ENCODE measurements at places on chromosomes 2 and 18.
A peak's percentile ranks its signal among the peaks of the same experiment; 100 is the strongest.

DNA sequence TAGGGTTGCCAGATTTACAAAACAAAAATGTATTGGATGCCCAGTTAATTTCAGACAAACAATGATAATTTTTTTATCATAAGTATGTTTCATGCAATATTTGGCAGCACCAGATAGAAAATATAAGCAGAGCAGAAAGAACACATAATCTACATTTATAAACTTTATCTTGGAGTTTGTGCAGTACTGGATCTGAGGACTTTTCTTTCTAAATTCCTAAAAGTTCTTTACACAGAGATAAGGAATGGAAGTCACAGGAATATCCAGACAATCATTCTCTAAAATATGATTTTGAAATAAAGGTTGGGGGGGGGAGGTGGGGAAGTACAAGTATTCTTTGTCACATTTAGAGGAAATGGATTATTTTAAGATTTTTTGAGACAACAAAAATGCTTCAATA is 28.8 kb upstream of the MC4R start:
- no peak for DNase-seq

DNA sequence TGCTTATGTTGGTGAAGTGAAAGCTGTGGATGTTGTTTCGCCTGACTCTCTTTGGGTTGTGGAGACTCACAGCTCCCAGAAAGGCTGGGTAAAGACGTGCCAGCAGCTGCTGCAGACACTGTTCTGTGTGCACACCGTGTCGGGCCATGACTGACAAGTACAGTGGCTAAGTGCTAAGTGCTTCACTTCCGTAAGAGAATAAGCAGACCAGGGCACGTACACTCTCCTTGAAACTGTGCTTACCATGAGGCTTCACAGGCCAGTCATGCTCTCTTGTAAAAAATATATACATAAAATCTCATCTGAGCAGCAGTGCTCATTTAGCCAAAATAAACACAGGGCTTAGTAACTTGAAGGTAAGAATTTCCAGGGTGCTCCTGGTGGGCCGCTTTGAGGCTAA is 86.0 kb downstream of the NRP2 start:
- no peak for DNase-seq

GRCh38 chr2:227503433-227504406 is 31.8 kb downstream of the AGFG1 start:
- DNase-seq, result no peak

DNA sequence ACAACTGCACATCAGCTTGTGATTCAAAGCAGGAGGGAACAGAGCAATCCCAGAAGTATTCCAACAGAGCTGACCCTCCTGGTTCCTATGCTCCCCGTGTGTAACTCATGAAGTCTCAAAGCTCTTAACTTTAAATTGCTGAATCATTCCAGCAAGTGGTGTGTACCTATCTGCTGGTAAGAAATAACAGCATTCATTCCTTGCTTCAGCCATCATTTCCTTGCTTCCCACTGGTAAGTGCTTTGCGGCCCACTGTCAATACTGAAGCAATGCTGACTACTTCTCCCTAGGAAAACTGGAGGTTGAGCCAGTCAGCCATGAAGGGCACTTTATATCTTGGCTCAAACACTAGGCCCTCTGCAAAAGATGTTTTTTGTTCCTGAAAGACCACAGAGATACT is 222.4 kb downstream of the EXOC6B start:
- no peak for DNase-seq

DNA sequence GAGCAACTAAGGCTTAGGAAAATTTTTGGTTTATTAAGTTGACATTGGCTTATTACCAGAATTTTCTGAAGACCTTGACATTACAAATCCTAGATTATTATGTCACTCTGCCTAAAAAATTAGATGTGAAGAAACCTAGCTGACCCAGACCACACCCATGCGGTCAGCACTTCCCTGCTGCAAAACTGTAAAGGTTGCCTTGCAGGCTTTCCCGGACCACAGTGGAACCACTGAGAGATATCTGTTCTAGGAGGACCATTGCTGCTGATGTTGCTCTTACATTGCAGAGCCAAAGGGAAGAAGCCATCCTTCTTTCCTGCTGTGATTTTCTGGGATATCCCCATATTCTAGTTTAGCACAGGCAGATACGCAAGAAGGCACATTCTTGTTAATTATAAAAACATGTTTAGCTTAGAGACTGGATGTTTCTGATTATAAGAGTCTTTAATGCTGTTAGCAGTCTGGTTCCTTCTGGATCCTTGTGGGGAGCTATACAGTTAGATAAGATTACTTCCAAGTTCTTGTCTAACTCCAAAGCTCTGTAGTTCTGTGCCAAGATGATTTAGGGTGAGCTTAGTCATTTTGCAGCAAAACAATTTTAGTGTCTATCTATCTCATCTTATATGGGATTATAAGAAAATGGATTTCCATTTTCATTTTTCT is 70.2 kb downstream of the AOX1 start:
- no peak for DNase-seq

DNA sequence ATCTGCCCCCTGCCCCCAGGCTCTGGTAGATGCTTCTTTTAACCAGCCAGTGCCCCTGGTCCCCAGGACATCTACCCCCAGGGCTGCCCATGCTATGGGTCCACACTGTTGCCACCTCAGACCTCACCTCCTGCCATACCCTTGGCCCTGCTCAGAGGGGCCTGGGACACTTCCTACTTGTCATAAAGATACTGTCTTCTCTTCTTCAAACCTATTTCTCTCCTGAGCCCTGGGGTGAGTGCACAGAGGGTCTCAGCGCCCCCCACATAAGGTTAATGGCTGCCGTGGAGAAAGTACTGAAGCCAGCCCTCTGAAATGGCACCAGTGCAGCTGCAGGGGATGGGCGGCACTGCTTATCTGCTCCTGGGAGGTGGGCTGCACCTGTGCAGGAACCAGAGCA is 77.6 kb upstream of the MGAT4A start:
- no peak for DNase-seq

- no peak for DNase-seq
These were observed 146.4 kb upstream of the MYCN start for GRCh38 chr2:15793978-15794377.

GRCh38 chr2:235949567-235950472 is 218.4 kb downstream of the GBX2 start:
- DNase-seq, result no peak

GRCh38 chr2:166765141-166765540 is 123.1 kb upstream of the XIRP2 start:
- no peak for DNase-seq

GRCh38 chr2:156334496-156335478 is 2.3 kb upstream of the NR4A2 start:
- peak; percentile 83 for DNase-seq

GRCh38 chr2:3771576-3771975 is 68.2 kb downstream of the DCDC2C start:
- DNase-seq, result no peak

DNA sequence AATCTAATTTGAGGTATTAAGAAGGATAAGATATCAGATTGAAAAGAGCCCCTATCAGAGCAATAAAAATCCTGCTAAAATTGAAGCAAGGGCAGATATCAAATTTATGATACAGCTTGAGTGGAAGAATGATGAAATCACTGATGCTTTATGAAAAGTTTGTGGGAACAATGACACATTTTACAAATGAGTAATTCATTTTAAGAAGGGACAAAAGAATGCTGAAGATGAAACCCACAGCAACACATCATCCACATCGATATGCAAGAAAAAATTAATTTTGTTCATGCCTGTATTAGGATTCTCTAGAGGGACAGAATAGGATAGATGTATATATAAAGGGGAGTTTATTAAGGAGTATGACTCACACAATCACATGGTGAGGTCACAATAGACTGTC is 355.6 kb upstream of the GYPC start:
- DNase-seq, result no peak

DNA sequence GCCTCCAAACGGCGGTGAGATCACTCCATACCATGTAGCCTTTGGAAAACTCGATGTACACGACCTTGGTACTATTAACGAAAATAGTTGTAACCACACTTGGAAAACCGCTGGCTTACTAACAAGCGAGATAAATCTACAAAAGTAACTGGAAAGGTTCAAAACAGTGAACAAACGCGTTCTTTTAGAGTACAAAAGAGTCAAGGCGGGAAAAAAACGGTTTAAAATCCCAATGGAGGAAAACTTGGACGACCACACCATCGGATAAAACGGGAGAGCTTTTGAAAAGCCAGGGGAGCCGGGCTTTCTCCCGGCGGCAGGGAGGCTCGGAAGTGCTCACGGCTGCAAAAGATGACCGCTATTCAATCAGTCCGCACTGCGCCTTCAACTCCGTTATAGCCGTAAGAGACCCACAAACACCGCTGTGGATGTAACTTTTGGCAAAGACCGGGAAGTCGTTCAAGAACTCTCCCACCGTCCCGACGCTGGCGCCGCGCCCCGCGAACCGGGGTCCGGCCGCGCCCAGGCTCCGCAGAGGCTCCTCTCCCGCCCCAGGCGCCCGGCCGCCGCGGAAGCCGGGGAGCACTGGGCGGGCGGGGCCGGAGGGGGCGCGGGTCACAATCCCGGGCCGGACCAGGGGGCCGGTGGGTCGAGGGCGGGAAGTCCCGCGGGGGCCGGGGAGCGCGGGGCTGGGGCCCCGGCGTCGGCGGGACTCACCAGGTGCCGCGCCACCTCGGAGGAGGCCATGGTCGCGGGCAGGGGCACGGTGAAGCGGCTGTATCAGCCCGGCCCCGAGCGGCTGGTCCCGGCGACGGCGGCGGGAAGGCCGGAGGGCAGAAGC is 465 bp downstream of the SEPTIN10 start:
- peak; percentile 1 for DNase-seq

GRCh38 chr2:112004253-112004645 is 50.8 kb upstream of the TMEM87B start:
- DNase-seq, result no peak

Measured in T-helper 9 cell (primary cell).